ENCODE measurements at places on chromosomes 2 and 18.

- no peak for DNase-seq
These were observed 103.4 kb upstream of the ITGA6 start for GRCh38 chr2:172323861-172324597.

DNA sequence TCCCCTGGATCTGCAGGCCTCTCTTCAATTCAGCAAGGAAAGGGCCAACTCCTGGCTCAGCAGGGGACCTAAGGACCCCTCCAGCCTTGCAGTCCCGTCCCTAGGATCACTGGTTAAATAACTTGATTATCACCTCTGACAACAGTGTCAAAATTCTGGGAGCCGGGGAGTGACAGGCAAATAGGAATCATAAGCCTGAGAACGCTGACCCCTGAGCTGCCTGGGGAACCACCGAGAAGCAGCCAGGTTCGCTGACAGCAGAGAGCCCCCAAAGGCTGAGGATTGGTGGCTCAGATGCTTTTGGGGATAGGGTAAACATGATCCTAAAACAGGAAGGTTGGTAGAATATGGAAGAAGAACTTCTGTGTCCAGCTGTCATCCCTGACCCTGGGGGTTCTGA, 17.5 kb upstream of the TNS1 start:
- no peak for DNase-seq

- no peak for DNase-seq
These were observed 1.2 kb upstream of the MRO start for GRCh38 chr18:50820901-50821520.

DNA sequence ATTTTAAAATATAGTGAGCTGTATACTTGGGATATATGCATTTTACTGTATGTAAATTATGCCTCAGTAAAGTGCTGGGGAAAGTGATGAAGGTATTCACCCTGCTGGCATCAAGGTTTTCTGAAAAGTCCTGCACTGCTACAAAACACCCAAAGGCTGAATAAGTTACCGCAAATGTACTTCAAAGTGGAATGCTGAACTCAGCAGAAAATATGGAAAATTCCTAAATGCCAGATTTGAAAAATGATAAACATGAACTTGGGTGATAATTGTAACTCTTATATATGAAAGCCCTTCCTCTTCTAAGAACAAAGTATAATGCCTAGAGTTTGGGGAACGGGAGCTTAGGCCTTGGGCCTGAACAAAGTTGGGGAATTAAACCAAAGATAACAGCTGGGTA, 133.0 kb downstream of the GALNT1 start:
- no peak for DNase-seq

DNA sequence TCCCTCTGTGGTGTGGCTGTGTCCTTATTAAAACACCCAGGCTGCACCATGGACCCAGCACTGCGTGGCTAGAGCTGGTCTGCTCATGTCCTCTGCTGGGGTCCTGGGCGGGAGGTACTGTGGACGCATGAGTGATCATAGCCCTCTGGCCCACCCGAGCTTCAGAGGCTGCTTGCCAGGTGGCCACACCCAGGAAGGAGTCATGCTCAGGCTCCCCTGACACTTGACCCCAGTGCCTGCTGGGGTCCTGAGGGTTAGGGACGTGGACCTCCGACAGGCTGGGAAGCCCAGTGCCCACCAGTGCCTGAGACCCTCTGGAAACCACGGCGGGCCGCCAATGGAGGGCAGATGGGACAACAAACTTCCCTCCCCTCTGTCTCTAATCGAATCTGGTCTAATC, 66.3 kb upstream of the HS6ST1 start:
- no peak for DNase-seq

DNA sequence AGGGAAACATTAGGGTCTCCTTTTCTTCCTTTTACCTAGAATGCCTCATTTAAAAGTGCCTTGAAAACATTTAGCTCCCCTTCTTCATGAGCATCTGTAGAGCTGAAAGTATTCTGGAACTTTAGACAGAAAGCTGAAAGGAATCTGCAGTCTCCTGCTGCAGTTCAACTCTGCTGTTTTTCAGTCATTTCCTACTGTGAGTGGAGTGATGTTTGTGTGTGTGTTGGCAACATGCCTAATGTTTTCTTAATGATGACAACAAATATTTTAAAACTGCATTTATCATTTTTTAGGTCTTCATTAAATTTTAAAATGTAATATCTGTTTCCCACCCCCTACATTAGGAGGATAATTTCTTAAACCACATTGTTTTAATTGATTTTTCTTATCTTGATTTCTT, 66.6 kb downstream of the TWSG1 start:
- DNase-seq = no peak

Measured in activated CD4-positive, alpha-beta T cell treated with anti-CD3 and anti-CD28 coated beads, Interleukin-2, amount 10 ng/mL, durations not matched to agents 7 days and 5 days (primary cell).